ENCODE measurements at places on chromosomes 12 and 14.

DNA sequence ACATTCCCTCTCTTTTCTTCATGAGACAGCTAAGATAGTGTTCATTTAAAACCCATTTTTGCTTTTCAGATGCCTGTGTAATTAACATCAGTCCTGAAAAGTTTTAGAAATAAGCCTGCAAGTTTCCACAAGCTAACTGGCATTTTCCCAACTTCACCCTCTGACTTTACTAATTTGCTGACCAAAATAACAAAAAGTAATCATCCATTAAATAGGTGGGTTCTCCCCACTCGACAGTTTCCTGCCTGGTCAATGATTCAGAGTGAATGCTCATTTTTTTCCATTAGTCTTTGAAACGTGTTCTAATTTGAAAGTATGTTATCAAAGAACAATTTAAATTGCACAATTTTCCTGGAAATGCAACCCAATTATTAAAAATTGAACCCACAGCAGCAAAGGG lies 23.6 kb downstream of the NELL2 start:
- peak; percentile 34 for DNase-seq

GRCh38 chr12:113208041-113208934 lies 13.0 kb upstream of the TPCN1 start:
- no peak for DNase-seq

DNA sequence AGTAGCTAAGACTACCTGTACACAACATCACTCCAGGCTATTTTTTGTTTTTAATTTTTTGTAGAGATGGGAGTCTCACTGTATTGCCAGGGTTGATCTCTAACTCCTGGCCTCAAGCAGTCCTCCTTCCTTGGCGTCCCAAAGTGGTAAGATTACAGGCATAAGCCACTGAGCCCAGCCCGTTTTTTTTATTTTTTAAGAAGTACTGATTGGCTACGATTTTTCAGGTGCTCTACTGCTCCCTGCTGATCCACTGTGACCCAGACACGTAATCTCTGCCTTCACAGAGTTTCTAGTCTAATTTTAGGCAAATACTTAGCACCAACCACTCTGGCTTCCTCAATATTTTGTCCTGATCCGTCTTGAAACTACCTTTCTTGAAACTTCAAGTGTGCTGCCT lies 4.3 kb upstream of the STRN3 start:
- no peak for DNase-seq

GRCh38 chr14:91830777-91831176 lies 36.6 kb downstream of the TC2N start:
- no peak for DNase-seq

DNA sequence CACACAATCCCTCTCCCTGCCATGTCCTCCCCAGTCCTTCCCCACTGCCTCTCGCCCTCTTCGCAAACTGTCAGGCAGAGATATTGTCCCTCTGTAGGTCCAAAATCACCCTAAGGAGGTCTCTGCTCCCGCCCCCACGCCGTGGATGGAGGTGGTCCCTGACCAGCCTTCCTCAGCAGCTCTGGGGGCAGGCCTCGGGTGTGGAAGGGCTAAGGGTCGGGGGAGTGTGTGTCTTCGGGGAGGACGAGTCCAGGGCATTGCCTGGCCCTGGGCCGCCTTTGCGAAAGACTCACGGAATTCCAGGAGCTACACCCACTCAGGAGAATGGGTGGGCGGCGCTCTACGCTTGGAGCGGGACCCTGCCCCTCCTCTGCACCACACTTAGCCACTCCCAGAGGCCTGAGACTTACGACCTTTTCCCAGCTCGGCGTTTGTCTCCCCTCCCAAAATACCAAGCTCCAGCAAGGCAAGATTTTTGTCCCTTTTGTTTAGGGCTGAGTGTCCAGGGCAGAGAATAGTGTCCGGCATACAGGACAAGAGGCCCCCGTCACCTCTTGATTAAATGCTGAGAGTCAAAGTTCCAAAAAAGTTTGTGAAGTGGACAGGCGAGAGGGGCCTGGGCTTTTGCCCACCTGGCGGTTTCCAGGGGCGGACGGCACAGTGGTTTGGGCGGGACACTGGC lies 881 bp downstream of the PYGL start:
- peak; percentile 27 for DNase-seq

- DNase-seq, result no peak
These were observed 20.0 kb downstream of the DICER1 start for GRCh38 chr14:95137164-95137803.

GRCh38 chr12:71164568-71165197 lies 6.9 kb upstream of the TSPAN8 start:
- no peak for DNase-seq

DNA sequence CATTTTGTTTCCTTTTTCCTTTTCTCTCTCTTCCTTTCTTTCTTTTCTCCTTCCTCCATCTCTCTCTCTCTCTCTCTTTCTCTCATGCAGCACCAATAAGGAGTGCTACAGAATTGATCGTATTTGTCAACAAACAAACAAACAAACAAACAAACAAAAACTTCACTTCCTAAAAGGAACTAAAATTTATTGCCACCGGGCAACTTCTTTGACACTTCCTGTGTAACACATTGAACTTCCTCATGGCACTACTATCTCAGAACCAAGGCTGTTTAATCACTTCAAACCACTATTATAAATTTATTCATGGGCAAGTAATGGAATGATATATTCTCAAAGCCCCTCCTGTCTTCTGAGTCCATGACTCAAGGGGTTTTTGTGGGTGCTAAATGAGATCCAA lies 51.3 kb downstream of the SERPINA3 start:
- no peak for DNase-seq

DNA sequence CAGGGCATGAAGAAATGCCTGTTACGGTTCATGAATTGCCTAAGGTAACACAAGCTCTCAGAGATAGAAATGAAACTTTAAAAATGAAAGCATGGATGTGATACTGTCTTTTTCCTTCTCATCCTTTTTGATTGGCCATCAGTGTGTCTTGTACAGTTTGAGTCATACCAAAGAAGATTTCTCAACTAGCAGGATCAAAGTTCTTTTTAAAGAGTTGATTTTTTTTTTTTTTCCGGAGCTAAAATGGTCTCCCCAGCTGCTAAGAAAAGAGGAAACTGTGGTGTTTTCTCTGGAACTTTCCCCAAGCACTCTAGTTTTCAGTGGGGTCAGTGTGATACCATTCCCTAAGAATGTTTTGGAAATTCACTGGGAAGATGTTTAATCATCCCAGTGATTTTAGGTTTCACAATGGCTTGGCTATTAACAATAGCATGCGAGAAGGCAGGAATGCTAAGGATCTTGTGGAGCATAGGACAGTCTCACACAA lies 105.0 kb downstream of the ETNK1 start:
- no peak for DNase-seq

DNA sequence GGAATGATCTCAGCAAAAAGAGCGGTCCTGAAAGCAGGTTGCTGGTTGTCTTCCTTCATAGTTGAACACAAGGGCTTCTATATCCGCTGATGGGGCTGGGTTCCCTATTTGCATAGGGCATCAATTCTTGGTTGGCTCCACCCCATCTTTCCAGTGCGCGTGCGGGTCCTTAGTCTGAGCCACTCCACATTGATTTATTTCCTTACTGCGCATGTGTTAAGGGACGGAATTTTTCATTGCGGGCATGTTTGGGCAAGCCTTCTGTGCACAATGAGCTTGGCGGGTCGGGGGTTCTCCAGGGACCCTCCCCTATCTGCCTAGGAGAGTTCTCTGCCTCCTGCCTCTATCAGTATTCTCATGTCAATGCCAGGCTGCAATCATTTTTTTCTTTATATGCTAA lies 21.2 kb upstream of the DLGAP5 start:
- DNase-seq, result peak; percentile 89

DNA sequence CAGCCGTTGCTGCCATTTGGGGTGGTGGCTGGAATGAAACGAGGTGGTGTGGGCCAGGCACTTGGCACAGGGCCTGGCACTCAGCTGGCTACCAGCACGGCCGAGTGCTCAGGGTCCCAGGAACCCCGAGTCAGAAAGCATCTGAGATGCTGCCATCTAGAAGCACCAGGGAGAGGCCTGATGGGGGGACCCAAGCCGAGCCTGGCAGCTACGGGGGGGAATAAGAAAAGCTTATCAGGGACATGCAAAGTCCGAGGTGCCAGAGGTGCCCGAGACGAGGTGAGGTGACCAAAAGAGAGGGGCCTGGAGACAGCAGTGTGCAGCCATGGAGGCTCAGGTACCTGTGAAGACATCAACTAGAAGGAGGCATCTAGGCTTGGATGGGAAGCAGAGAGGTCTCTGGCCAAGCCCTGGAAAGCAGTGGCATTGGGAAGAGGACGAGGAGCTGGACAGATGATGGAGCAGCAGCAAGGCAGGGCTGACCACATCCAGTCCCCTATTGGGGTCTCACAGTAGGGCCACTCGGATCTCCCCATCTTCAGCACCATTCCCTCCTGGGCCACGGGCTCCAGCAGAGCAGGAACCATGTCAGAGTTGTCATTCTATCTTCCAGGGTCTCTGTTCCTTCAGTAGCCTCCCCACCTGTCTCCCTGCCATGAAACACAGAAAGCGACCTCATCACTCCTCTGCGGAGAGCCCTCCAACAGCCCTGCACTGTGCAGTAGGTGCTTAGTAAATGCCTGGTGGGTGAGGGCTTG lies 59.3 kb upstream of the DIO3 start:
- no peak for DNase-seq

DNA sequence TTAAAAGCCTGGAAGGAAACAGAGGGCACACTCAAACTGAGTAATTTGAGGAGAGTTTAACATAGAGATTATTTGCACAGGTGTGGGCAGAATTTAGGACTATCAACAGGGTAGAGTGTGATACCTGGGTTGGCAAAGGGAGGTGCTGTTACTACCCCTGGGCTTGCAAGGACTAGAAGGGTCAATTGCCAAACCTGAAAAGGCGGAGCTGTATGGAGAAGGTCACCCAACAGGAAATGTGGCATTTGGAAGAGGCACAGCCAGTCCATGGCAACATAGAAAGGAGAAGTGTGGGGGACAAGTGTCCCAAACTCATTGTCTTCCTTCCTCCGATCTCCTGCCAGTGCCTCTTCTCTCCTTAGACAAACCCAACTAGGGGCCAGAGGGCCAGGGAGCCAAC lies 21.6 kb upstream of the MED13L start:
- DNase-seq, result peak; percentile 51

GRCh38 chr12:29743801-29744200 lies 39.9 kb downstream of the TMTC1 start:
- DNase-seq, result no peak

- DNase-seq, result no peak
These were observed 219.3 kb upstream of the EEA1 start for GRCh38 chr12:93148412-93148811.

- DNase-seq, result no peak
These were observed 37.1 kb downstream of the ZC3H14 start for GRCh38 chr14:88599761-88600439.

GRCh38 chr14:83632375-83632774 lies 1897.6 kb upstream of the FLRT2 start:
- DNase-seq, result peak; percentile 96

DNA sequence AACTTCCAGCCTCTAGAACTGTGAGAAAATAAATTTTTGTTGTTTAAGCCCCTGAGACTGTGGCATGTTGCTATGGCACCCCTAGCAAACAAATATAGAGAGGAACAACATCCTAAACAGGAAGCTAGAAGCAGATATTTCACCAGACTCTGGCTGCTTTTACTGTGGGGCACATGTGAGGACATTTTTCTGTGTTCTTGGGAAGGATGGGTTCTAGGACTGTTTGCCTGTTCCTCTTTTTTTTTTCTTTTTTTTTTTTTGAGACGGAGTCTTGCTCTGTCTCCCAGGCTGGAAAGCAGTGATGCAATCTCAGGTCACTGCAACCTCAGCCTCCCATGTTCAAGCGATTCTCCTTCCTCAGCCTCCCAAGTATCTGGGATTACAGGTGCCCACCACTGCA lies 4.2 kb upstream of the HRK start:
- DNase-seq, result no peak

GRCh38 chr12:44777044-44777443 lies 99.1 kb downstream of the NELL2 start:
- no peak for DNase-seq

GRCh38 chr14:91038439-91038838 lies 22.0 kb downstream of the RPS6KA5 start:
- DNase-seq, result no peak

DNA sequence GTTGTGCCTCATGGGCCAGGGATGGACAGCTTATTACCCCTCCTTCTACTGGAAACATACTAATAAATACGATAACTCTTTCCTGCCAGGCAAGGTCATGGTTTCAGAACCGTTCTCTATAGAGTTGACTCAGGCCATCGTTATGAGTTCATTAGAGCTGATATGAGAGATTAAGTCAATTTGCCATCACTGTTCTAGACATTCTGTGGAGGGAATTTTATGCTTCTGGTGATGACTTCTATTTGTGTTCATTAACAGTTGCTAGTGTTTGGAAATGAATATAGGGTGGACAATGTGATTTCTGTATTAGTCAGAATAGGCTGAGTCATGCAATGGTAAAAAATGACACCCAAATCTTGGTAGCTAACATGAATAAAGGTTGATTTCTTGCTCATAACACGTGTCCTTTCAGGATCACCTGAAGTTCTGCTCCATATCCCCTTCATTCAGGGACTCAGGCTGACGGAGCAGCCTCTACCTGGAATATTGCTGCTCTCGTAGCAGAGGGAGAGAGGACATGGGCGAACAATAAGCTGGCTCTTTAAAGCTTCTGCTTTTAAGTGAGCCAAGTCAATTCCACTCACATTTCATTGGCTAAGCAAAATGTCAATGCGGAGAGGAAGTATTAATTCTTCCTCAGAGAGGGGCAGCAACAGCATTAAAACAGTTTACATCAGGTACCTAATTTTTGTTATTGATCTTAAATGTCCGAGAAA lies 18.5 kb upstream of the TBPL2 start:
- no peak for DNase-seq

GRCh38 chr14:51167587-51168214 lies 72.3 kb upstream of the TMX1 start:
- no peak for DNase-seq

DNA sequence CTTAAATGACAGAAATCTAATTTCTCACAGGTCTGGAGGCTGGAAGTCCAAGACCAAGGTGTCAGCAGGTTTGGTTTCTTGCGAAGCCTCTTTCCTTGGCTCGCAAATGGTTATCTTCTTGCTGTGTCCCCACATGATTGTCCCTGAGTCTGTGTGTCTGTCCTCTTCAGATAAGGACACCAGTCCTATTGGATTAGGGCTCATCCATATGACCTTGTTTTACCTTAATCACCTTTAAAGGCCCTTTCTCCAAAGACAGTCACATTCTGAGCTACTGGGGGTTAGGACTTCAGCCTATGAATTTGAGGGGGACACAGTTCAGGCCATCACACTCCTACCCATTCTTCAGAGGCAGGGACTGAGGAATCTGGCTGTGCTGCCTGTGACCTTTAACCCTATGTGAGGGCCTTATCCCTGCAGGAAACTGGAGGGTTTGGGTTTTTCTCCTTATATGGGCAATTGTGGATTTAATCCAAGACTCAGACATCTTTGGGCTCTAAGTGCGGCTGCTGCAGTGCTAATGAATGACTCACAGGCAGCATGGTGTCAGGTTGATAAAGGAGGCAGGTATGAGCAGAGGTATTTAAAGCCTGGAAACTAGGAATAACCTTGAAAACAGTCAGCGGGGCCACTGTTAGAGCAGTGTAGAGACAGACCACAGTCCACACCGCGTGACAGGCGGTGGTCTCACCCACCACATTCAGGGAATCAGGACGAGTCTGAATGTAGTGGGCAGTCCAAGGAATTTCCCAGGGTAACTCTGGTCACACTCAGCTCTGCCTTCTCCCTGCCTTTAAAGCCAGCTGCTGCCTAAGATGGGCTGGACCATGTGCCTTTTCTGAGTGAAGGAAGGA lies 10.2 kb downstream of the TPCN1 start:
- no peak for DNase-seq

GRCh38 chr12:57907281-57907680 lies 34.1 kb upstream of the ATP23 start:
- DNase-seq, result no peak

GRCh38 chr12:106581543-106582248 lies 1.1 kb upstream of the RFX4 start:
- DNase-seq, result peak; percentile 56

GRCh38 chr12:75658901-75659823 lies 147.8 kb upstream of the KRR1 start:
- DNase-seq, result peak; percentile 56
